ENCODE measurements at places on chromosomes 2 and 18.

DNA sequence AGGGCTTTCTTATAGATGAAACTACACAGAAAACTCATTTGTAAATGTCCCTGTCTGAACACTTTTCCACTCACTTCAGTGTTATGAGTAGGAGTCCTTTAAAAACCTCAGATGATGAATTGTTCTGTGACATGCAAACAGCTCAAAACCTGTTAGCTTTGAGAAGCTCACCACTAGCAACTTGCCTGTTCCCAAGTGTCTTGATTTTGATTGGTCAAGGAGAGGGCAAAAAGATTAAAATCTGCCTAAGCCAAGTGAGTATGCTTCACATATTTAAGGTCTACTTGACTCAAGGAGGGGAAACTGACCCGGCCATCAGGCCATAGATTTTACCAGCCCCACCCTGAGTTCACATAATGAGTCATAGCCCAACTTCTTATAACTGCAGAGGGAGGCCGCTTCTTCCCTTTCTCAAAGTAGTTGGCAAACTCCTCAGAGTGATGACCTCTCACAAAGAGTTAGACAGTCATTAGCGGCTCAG is 45.2 kb upstream of the MEIS1 start:
- no peak for DNase-seq

DNA sequence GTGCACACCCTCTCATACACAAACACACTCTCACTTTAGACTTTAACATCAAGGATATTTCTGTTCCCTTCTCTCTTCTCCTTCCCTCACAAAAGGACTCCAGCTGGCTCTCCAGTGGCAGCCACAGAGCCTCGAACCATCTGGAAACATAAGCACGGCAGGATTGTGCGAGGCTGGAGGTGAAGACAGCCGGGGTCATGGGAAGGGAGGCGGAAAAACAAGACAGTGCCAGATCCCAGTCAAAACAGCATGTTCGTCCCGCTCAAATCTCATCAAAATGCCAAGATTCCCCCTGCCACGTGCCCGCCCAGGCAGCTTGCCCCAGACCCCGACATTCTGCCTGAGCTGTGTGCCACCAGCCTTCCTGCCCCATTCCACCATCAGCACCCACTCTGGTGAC is 180.3 kb downstream of the ZBTB7C start:
- no peak for DNase-seq

DNA sequence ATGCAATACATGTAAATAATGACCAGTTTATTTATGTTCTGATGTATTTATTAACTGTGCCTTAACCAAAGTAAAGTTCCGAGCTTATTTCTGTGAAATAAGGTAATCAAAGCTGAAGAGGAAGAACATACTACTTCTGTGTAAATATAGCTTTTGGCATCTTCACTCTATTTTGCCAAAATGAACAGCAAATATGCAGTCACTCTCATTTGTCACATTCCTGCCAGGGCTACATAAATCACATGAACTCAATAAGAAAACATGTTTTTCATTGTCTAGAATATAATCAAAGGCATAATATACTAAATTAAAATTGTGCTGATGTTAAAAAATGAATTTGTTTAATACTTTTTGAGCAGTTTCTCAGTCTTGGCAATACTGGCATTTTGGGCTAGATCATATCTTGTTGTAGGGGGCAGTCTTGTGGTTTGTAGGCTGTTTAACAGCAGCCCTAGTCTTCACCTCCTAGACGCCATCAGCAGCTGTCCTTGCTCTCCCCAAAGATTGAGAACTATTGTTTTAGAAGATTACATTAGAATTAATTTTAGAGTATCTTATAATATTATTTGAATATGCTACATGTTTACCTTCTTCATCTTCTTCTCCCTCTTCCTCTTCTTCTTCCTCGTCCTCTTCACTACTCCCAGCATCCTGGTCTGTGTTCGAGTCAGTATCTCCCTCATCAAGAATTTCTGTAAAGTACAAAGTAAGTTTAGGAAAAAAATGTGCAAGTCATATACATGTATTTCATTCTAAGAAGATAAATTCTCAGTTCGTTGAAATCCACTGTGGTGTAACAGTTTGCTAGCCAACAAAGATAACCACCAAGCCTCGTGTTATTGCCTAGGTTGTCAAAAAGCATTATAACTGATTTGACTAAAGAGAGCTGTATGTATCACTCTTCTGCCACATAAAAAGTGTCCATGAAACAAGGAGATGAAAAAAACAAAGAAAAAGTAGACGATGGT is 41.5 kb downstream of the CWC22 start:
- DNase-seq: no peak

- DNase-seq: no peak
These were observed 136.9 kb downstream of the PTGR3 start for GRCh38 chr18:75071866-75072671.

- no peak for DNase-seq
These were observed 60.8 kb downstream of the EML4 start for GRCh38 chr2:42229949-42230348.

- DNase-seq: no peak
These were observed 91.6 kb downstream of the FAM161A start for GRCh38 chr2:61762292-61762691.

GRCh38 chr18:55522011-55522410 is 66.0 kb downstream of the TCF4 start:
- no peak for DNase-seq

DNA sequence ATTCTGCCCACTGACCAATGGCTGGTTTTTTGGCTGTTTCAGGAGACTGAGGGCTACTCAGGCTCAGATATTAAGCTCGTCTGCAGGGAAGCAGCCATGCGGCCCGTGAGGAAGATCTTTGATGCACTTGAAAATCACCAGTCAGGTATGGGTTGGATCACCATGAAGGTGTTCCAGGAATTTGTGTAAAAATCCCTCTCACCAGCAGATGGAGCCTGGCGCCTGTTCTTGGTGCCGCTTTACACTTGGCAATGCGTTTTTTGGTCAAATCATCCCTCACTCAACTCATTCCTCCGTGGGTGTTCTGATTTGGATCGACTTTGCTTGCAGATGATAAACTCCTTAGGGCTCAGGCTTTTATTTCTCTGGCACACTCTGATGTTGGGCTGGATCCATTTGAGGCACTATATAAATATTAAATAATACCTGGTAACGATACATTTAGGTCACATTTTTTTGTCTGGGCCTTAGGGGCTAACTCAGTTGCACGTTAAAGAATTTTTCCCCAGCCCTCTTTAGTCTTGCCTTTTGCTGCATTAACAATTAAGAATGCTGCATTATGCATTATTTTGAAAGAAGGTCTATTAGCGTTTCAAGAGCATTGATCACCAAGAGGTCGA is 50.0 kb downstream of the HDHD2 start:
- no peak for DNase-seq
